SK-N-SH (cell line): ENCODE measurements at places on chromosomes 12 and 14.

DNA sequence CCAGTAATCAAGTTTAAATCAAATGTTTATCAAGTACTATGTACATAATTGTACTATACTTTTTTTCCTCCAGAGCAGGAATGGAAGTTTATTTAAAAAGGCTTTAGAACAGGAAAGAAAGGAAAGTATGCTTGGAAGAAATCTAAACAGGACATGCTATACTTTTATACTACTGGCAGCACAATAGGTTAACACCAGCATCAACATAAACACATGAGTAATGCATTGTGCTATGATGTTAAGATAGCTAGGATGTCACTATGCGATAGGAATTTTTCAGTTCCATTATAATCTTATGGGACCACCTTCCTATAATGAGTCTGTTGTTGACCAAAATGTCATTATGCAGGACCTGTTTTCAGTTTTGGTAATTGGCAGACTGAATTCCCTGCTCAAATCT is 41.5 kb upstream of the ANKS1B start:
- no peaks in the 10 kb centered on the region for H3K4me1 ChIP-seq
- H3K27ac ChIP-seq, result no peak overlapping the region
- no peaks in the 10 kb centered on the region for H3K27me3 ChIP-seq
- H3K4me3 ChIP-seq, result no peak overlapping the region
- H3K36me3 ChIP-seq, result peaks cover 4% of the 10 kb centered on the region
- no peak for DNase-seq

GRCh38 chr12:109777544-109777943 is 55.7 kb downstream of the TRPV4 start:
- no peak for DNase-seq
- no peaks in the 10 kb centered on the region for H3K27me3 ChIP-seq
- H3K36me3 ChIP-seq, result no peaks in the 10 kb centered on the region
- no peak overlapping the region for H3K27ac ChIP-seq

GRCh38 chr12:2380946-2381345 is 328.2 kb downstream of the CACNA1C start:
- no peaks in the 10 kb centered on the region for H3K27me3 ChIP-seq
- DNase-seq, result no peak
- H3K4me1 ChIP-seq, result peaks cover 12% of the 10 kb centered on the region; the same call in 1 of the 2 replicates
- H3K4me3 ChIP-seq, result no peak overlapping the region
- no peaks in the 10 kb centered on the region for H3K36me3 ChIP-seq
- H3K27ac ChIP-seq, result no peak overlapping the region

GRCh38 chr12:70853326-70853725 is 67.2 kb downstream of the PTPRR start:
- peaks cover 5% of the 10 kb centered on the region for H3K4me1 ChIP-seq
- no peak for DNase-seq
- no peaks in the 10 kb centered on the region for H3K36me3 ChIP-seq
- no peak overlapping the region for H3K4me3 ChIP-seq
- no peak overlapping the region for H3K27ac ChIP-seq

DNA sequence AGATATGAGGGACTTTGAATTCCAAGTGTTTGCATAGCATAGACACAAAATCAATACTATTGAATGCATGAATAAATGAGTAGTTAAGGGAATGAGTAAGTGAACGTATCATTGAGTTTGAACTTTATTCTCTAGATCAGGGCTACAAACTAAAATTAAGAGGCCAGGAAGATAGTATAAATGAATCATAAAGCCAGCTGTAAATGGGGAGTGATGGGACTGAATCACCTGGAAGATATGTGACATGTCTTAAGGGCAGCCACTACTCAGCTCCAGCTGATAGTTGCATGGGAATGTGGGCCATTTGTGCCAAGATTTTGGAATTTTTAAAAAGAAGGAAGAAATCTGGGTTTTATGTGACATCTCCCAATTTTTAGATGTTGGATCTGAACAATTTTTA is 229.9 kb downstream of the AKAP6 start:
- no peaks in the 10 kb centered on the region for H3K36me3 ChIP-seq
- no peaks in the 10 kb centered on the region; the same call in none of the 2 replicates for H3K4me1 ChIP-seq
- no peaks in the 10 kb centered on the region for H3K27me3 ChIP-seq
